ENCODE measurements at places on chromosomes 16 and 17.
A peak's percentile ranks its signal among the peaks of the same experiment; 100 is the strongest.

DNA sequence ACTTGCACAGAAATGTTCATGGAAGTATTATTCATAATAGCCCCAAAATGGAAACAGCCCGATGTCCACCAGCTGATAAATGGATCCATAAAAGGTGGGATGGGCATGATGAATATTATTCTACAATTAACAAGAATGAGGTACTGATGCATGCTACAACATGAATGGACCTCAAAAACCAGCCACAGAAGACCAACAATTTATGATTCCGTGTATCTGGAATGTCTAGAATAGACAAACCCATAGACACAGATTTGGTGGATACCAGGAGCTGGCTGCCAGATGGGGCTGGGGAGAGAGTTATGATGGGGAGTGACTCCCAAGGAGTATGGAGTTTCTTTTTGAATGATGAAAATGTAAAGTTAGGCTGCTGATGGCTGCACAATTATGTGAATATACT lies 10.8 kb upstream of the NAGLU start:
- no peak for DNase-seq

- peak; percentile 71 for DNase-seq
These were observed 56.8 kb downstream of the ZZEF1 start for GRCh38 chr17:4086041-4086483.

DNA sequence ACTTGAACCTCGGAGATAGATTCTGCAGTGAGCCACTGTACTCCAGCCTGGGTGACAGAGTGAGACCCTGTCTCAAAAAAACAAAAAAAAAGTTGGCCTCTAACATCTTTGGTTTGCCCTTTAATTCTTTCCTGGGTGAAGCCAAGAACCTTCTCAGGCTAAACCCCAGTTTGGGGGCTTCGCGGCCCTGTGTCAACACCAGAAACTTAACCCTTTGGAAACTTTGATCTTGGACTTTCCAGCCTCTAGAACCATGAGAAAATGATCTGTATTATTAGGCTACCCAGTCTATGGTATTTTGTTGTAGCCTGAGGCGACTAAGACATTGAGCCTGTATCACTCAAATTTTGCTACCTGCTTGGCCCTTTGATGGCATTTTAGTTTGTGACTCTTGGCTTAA lies 86.2 kb downstream of the CDC27 start:
- no peak for DNase-seq

DNA sequence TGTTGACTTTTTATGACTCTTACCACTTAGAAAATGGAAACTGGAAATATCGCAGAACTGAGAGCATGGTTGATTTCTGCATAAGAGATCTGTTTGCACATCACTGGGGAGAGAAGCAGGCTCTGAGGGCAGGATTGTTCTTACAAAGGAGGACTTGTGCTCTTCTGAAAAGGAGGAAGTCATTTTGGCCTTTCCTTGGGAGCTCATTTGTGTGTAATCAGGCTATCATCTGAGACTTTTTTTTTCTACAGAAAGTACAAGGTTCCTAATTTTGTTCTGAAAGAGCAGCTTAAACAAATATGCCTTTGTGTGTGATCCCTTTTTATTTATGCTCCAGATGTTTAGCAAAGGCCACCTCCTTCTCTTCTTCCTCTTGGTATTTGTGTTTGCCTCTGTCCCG lies 145.7 kb upstream of the CACNG5 start:
- DNase-seq, result no peak

DNA sequence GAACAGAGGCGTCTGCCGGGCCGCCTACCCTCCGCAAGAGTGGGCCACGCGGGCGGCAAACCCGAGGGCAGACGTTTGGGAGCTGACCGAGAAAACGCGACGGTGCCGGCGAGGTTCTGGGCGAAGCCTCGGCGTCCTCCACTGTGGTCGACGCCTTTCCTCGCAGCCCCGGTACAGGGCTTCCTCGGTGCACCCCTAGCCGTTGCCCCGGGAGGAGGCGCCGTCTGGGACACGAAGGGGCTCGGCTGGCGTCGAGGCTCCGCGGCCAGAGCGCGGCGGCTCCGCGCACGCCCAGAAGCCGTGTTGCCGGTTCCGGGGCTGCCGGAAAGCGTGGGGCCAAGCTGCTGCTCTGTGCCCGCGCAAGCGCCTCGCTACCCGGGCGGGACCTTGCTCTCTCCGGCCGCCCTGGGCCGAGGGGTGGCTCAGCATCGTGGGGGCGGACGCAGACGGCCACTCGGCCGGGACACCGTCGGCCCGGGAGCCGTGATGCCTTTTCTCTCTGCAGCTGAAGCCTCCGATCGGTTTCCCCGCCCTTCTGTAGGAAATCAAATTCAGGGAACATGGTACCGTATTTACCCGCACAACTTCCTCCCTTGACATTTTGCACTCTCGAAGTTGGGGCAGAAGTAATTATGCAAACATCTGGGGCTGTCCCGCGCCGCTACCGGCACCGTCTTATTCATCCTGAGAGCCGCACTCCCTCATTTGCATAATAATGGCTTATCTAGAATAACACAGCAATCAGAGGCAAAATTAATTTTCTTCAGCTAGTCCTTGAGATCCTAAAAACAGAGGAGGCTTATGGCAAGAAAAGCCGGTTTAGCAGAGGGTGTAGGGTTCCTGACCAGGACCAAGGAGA lies 7.3 kb upstream of the CBX8 start:
- DNase-seq, result peak; percentile 75

GRCh38 chr17:49431743-49432142 lies 17.1 kb upstream of the PHB1 start:
- no peak for DNase-seq

GRCh38 chr16:8972843-8973586 lies 9.3 kb upstream of the USP7 start:
- no peak for DNase-seq

- no peak for DNase-seq
These were observed 46.7 kb downstream of the WNT3 start for GRCh38 chr17:46771561-46772474.

DNA sequence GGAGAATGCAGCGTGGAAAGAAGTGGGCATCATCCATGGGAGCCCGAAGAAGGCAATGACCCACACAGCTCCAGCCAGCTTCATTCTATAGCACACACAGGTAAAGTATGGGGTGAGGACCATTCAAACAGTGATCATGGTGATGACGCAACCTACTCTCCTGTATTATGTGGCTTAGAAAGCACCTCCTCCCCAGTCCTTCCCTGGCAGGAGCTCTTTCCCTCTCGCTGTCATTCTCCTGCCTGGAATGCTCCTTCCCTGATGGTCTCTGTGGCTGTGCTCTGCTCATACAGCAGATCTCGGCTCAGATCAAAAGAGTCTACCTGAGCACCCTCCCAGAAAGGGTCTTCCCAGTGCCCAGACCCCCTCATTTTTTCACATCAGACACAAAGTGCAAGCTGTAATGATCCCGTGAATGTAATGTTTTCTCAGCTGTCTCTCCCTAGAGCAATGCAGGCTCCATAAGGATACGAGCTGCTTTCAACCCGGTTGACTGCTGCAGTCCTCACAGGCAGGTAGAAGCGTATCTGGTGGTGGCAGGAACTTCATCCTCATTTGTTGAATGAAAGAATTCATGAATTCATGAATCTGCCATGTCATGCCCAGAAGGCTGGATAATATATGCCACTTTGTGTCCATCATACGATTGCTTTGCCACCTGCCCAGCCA lies 248.8 kb downstream of the HS3ST3A1 start:
- DNase-seq, result no peak

DNA sequence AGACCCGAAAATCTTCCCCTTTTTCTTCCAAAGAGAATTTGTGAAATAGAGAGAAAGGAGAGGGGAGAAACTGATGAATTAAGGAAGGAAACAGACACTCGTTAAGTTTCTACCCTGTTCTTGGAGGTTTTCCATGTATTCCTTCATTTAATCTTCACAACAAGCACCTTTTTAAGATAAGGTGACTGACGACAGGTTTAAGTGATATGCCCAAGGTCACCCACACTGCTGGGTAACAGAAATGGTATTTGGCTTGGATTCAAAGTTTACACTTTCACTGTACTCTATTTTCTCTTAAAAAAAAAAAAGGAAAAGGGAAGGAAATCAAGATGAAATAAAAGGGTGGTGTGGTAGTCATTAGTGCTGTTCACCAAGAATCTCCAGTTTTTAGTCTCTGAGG lies 33.5 kb upstream of the TOX3 start:
- no peak for DNase-seq

DNA sequence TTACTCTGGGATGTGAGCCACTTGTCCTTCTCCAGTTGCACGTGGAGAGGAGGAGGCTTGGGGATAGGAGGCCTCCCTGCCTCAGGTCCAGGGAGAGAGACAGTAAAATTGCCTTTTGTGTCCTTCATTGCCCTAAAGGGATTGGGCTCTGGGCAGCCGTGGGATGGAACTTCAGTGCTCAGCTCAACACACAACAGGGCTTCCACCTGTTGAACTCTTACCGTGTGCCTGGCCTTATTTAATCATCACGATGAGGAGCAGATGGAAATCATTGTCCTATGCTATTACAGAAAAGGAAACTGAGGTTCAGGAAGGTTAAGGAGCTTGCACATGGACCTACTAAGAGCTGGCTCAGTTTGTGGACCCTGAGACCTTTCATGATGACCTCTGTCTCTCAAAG lies 92.4 kb upstream of the CDC42EP4 start:
- no peak for DNase-seq

GRCh38 chr16:87653234-87653633 lies 50.9 kb downstream of the JPH3 start:
- no peak for DNase-seq

DNA sequence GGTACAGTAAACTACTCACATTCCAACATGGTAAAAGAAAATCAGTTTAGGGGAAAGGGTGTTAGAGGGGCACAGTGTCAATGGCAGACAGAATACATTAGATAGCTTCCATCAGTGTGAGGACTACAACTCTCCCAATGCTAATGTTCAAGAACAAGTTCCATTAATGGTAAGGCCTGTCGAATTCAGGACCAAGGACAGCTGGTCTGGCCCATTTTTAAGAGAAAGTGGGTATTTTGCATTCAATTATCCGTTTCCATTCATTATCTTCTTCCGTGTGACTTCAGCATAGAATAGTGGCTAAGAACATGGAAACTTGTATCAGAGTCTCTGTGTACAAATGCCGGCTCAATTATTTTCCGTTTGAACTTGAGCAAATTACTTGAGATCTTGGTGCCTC lies 98.4 kb downstream of the XYLT1 start:
- DNase-seq, result no peak

DNA sequence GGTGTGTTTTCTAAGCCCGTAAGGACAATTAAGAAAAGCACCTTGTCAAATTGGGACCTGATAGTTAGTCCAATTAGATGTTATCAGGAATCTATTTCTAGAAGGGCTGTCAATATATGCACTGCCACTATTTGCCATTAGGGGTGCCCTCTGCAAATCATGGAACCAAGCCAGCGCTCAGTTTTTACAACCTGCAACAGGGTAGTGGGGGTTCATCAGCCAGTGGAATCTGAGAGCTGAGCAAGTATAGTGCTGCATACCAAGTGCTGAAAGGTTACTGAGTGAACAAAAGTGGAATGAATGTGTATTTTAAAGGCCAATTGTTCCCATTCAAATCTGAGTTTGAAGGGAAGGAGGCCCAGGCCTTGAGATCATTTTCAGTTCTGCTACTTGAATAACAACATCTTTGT lies 10.4 kb downstream of the PRR11 start:
- peak; percentile 13 for DNase-seq

DNA sequence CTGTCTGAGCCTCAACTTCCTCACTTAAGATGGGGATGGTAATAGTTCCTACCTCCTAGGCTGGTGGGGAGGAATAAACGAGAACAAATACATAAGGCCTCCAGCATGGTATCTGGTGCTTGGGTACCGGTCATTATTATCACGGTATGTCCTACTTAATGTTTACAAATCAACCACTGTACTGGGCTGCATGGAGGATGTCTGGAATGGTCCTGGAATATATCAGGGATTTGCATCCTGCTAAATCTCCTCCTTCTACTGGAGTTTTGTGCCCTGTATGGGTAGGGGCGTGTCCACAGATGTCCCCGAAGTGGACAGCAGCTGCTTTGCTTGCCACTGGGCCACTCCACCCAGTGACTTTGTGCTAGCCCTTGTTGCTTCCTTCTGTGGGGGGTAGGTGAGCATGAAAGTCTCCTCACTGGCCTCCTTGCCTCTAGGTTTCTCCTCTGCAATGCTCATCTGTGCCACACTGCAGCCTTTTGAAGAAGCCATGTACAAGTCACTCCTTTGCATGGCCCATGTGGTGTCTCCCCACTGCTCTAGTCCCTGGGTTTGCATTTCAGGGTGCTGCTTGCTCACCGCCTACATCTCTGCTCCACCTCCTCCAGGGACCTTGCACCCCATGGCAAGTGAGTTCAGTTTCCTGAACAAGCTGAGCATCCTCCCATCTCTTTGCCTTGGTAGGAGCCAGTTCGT lies 2.2 kb upstream of the CMIP start:
- no peak for DNase-seq

DNA sequence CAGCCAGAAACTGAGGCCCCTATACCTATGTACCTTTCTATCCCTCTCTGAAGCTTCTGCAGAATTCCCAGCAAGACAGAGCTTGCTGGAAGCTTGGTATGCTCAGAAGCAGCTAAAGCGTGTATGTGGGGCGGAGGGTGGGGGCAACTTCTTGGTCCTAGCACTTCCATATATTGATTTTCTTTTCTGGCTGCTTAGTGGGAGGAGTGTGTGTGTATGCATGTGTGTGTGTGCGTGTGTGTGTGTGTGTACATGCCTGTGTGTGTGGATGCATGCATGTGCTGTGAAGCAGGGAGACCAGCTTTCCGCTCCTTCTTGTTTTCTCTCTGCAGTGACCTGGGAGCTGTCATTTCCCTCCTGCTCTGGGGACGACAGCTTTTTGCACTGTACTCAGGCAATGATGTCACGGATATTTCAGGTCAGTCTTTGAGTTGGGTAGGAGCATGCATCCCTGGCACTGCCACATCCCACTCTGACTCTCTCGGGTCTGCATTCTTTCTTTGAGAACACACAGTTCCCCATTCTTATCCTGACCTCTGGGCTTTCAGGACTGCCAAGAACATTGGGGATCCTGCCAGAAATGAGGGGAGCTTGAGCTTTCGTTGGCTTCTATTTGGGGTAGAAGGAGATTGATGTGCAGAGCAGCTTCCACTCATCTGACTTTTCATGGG lies 10.7 kb downstream of the HPR start:
- DNase-seq, result no peak

- DNase-seq, result no peak
These were observed 31.4 kb upstream of the CORO6 start for GRCh38 chr17:29653995-29654714.

DNA sequence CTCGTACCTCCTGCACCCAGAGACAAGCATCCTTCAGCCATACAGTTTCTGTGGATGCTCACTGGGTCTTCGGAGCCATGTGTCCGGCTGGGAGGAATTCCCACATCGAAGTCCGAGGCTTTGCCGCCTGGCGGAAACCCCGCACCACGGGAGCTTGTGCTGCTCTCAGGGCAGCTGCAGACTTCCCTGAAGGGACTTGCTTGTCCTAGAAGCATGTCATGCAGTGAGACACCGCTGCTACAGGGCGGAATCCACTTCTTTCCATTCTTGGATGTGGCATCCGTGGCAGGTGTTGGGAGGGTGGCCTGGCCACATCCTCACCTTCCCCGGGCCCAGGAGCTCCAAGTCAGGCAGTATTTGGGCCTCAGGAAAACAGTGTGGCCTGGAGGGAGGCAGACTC lies 122.5 kb downstream of the CMIP start:
- no peak for DNase-seq

GRCh38 chr17:35554668-35555067 lies 6.0 kb downstream of the SLFN14 start:
- DNase-seq, result no peak

- DNase-seq, result no peak
These were observed at the start of gene TMEM95 for GRCh38 chr17:7355053-7355452. TMEM95 (plus strand) TSS chr17:7355156; CDS start chr17:7355205, 49 bp downstream.

GRCh38 chr17:13003454-13003851 lies 14.4 kb downstream of the ELAC2 start:
- DNase-seq, result no peak

Data from inflammatory macrophage treated with lipopolysaccharide for 1 hour (primary cell).